HFFc6 (cell line): ENCODE measurements at places on chromosomes 1 and 21.

GRCh38 chr21:44395260-44395659, 41.8 kb downstream of the TRPM2 start:
- no peak for DNase-seq

DNA sequence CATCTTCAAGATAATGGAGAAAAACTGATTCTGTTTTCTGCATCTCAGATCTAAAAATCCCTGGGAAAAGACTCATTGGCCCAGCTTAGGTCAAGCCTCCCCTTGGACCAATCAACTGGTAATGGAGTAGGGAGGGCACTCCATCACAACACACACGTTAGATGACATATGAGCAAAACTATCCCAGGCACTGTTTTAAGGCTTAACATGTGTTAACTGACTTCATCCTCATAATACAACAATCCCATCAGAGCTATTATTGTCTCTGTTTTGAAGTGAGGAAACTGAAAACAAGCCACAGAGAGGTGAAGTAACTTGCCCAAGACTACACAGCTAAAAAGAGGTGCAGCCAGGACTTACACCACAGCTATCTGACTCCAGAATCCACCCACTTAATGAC, 14.7 kb upstream of the CITED4 start:
- no peak for DNase-seq

GRCh38 chr1:85496941-85497582, 32.1 kb upstream of the DDAH1 start:
- no peak for DNase-seq

DNA sequence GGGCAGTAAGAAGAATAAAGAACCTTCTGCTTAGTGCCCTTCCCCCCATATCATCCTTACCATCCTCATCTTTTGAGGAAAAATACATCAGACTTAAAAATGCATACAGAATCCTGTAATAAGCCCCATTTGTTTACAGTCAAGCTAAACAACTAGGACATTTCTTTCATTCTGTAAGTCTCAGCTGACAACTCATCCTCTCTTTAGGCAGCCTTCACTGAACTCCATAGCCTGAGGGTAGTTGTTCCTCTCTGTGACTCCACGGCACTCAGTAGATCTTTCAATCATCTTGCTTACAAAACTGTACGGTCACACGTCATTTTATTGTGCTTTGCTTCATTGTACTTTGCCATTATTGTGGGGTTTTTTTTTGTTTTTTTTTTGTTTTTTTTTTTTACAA, 82.5 kb downstream of the NRIP1 start:
- no peak for DNase-seq

DNA sequence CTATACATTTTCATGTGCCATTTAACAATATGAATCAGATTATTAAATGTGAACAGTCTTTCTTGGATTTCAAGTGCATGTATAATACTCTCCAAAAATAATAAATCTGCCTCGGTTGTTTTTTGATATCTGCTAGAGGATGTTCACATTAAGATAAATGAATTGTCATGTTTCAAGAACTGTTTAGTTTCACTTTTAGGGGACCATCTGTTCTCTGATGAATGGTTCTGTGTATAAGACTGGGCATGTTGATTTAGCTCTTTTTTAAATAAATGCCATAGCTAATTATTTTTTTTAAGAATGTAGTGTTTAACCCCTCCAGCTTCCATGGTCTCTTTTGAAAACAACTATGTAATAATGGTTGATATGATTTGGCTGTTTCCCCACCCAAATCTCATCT, 1245.1 kb upstream of the ADGRL4 start:
- DNase-seq, result no peak

- DNase-seq, result no peak
These were observed 356.6 kb upstream of the USP24 start for GRCh38 chr1:55571767-55572166.

GRCh38 chr1:39391691-39392679, 99.5 kb upstream of the BMP8A start:
- DNase-seq, result peak; percentile 87
